ENCODE measurements at places on chromosomes 6 and 20.

GRCh38 chr6:135753196-135753595 lies 98.3 kb upstream of the PDE7B start:
- no peak for DNase-seq

DNA sequence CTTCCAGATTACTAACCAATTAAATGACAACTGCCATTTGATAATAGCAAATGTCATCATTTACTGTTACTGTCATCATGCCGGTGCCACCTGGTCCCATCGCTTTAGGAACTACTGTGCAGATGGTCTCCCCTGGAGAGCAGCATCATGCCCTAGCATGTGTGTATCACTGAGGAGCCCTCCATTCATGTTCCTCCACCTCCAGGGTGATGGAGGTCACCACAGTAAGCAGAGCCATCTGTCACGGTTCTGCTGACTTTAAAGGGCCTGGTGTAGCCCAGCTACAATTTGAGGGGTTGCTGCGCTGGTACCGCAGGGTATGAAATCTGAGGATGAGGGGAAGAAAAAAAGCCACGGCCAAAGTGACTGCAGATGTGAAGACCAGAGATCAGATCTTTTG lies 118.8 kb upstream of the KCNK16 start:
- DNase-seq, result no peak

DNA sequence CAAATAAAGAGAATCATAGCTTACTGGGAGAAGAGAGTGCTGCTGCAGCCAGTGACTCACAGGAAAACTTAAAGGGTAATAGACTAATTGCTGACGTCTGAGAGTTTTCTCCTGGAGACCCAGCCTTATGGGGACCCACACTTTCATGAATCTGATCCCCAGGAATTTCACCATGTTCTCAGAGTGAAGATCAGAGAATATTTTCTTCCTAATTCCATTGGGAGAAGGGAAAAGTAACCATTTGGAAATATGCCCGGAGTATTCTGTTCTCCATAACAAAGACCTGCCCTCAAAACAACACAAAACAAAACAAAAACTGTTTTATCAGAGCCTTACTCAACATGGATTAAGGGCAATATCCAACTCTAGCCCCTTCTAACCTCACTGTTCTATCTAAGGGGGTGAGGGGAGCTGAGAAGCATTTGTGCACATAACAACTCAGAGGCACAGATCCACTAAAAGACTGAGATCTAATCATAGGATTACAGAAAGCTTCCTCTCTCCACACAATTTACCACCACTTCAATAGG lies 168.2 kb upstream of the SSTR4 start:
- no peak for DNase-seq

DNA sequence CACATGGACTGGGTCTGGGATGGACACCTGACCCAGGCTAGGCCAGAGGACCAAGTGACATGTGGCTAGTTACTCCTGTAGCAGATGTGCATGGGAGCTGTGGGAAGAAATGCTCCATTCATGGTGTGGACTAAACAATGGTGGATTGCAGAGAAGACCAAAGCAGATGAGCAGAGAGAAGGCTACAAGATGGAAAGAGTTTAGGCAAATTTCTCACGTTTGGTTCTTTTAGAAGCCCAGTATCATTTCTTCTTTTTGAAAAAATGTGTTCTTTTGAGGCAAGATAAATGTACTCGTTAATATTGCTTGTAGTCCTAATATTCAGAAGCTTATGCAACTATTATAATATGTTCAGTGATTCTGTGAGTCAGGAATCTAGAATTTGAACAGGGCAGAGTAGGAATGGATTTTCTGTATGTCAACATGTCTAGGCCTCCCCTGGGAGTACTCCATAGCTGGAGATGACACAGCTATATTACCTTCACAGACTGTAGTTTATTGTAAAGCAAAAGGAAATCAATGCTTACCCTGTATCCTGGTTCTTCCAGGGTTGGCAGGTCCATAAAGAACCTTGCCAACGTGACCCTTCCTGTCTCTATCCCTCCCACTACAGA lies 2.3 kb upstream of the BTN2A1 start:
- no peak for DNase-seq

GRCh38 chr20:42483730-42484303 lies 705.9 kb downstream of the PTPRT start:
- DNase-seq, result no peak

- DNase-seq, result no peak
Measured at GRCh38 chr20:16479666-16480065, 93.6 kb downstream of the KIF16B start.

DNA sequence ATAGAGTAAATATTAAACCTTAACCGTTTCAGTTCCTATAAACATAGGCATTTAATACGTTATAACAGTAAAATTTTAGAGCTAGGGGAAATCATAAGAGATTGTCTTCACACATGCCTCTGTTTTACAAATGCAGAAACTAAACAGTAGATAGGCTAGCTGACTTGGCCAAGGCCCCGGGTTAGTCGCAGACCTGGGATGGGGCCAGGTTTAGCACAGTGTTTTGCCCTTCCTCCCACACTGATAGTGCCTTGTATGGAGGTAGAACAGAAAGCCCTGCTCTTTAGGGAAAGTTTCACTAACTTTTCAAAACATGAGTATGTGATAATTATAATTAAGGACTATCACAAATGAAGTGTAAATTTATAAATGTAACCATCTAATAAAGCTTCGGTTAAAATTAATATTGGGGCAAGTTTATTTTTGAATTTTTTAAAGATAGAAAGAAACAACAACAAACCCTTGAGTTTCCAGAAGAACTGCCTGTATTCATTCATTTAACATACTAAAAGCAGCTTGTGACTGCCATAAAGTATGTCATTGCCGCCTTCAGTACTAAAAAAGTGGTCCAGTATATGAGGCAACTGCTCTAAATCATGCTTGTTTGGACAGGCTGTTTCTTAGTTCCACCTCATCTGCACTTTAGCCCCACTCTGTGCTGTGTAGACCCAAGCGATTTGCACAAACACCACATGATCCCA lies 62.5 kb upstream of the LOC128125822 start:
- no peak for DNase-seq

DNA sequence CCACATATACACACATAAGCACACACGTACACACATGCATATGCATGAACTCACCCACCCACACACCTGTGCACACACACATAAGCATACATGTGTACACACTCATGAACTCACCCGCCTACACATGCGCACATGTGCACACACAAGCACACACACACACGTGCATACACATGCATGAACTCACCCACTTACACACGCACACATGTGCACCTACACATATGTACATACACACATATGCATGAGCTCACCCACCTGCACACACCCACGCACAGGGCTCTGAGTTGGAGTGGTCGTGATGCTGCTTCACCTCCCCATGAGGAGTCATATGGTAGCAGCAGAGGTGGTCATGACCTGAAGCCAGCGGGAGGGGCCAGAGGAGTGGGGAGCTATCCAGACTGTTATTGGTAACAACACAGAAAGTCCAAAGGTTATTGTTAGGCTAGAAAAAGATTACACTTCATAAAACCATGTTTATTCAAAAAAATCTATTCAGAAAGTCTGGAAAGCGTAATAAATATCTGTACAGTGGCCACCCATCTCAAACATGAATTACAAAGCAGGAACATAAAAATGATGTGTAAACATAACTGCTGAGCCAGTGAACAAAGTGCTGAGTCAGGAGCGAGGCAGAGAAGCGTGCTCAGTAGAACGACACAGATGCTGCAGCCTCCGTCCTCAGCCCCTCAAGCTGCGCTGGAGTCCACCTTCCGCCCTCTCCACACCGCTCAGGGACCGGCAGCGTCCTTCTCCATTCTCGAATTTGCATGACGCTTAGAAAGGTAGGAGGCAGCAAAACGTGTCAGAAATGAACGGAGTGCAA lies 26.4 kb upstream of the MPC1 start:
- no peak for DNase-seq

- DNase-seq, result no peak
Measured at GRCh38 chr20:34710861-34711574, 6.9 kb downstream of the TP53INP2 start.

Data from stimulated activated CD8-positive, alpha-beta memory T cell treated with anti-CD3 and anti-CD28 coated beads, Interleukin-7, amount 100 ng/mL, for 1 hour (primary cell).